Effector memory CD8-positive, alpha-beta T cell (primary cell): ENCODE measurements at places on chromosomes 4 and X.
A peak's percentile ranks its signal among the peaks of the same experiment; 100 is the strongest.

DNA sequence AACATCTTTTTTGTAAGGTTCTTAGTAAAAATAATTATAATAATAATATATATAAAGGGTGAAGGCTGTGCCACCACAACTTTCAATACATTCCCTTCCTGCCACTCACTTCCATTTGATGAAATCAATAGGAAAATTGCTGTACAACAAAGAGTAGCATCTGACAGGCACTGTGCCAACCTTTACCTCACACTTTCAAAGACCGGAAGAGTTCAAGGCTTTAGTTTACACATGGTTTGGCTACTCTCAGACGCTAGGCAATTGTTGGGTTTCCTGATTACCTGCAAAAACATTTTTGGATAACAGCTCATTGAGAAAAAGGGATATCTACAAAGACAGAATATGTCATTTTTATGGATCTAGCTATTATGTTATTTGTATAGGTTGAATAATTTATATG, 5.5 kb upstream of the ING2 start:
- H3K4me1 ChIP-seq, result peaks cover 7% of the 10 kb centered on the region
- no peak for DNase-seq
- no peak overlapping the region for H3K27ac ChIP-seq
- no peaks in the 10 kb centered on the region for H3K27me3 ChIP-seq

GRCh38 chrX:119885554-119886428, 9.9 kb upstream of the AKAP14 start:
- peak overlapping the region; percentile 62 for H3K4me3 ChIP-seq
- H3K36me3 ChIP-seq, result peaks cover 6% of the 10 kb centered on the region
- peaks cover 5% of the 10 kb centered on the region for H3K4me1 ChIP-seq
- DNase-seq, result peak; percentile 15
- no peaks in the 10 kb centered on the region for H3K27me3 ChIP-seq

DNA sequence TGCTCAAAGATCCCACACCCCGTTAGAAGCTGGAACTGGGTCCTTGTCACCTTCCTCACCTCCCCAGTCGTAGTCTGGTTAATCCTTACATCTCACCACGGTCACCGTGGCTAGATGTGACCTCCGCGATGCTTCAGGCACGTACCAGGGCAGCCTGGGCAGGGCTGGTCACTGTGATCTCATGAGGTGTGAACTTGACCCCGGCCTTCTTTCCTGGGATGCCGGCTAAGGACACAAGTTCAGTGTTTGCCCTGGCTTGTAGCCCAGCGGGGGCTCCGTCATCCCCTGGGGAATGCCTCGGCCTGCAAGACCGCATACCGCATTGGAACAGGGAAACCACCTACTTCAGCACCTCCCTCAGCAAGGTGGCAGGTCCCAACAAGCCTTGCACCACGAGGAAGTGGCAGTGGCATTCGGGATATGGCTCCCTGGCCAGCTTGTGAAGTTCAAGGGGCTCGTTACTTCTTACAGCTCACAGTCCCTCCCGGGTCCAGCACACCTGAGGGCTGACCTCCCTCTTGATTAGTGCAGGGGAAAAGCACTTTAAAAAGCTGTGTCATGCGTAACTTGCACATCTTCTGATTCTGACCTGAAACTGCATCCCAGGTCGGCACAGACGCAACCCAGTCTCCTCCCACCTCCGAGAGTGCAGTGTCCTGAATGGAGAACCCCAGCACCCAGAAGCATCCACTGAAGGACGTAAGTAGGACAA, 25.9 kb downstream of the NOP14 start:
- peak overlapping the region; percentile 85 for H3K4me3 ChIP-seq
- H3K4me1 ChIP-seq, result peaks cover 45% of the 10 kb centered on the region
- DNase-seq, result no peak

- no peaks in the 10 kb centered on the region for H3K36me3 ChIP-seq
- peaks cover 37% of the 10 kb centered on the region for H3K27me3 ChIP-seq
- H3K4me3 ChIP-seq, result no peak within 1 kb of the TSS
- H3K4me1 ChIP-seq, result no peaks in the 10 kb centered on the region
- no peak for DNase-seq
These were observed at the start of gene SLC10A6 for GRCh38 chr4:86848732-86849619. SLC10A6 (minus strand) TSS chr4:86849384; CDS start chr4:86849115, 269 bp downstream.

GRCh38 chr4:96406742-96407141, 566.8 kb downstream of the PDHA2 start:
- H3K27me3 ChIP-seq, result no peaks in the 10 kb centered on the region
- no peaks in the 10 kb centered on the region for H3K4me1 ChIP-seq
- no peak overlapping the region for H3K27ac ChIP-seq
- DNase-seq, result no peak

- no peak for DNase-seq
- H3K4me3 ChIP-seq, result no peak overlapping the region
- no peaks in the 10 kb centered on the region for H3K27me3 ChIP-seq
- peaks cover 55% of the 10 kb centered on the region for H3K36me3 ChIP-seq
- peak overlapping the region; percentile 47 for H3K27ac ChIP-seq
- H3K4me1 ChIP-seq, result no peaks in the 10 kb centered on the region
These were observed 14.2 kb downstream of the DHRSX start for GRCh38 chrX:2486476-2487133.

- DNase-seq, result no peak
- no peaks in the 10 kb centered on the region for H3K27me3 ChIP-seq
- H3K27ac ChIP-seq, result no peak overlapping the region
- H3K4me1 ChIP-seq, result no peaks in the 10 kb centered on the region
- H3K4me3 ChIP-seq, result no peak overlapping the region
- H3K36me3 ChIP-seq, result no peaks in the 10 kb centered on the region
These were observed 173.8 kb downstream of the MSN start for GRCh38 chrX:65841263-65841662.

GRCh38 chrX:38279188-38279587, 48.1 kb downstream of the RPGR start:
- H3K4me3 ChIP-seq, result no peak overlapping the region
- no peak overlapping the region for H3K27ac ChIP-seq
- no peak for DNase-seq
- H3K36me3 ChIP-seq, result no peaks in the 10 kb centered on the region
- H3K27me3 ChIP-seq, result no peaks in the 10 kb centered on the region
- no peaks in the 10 kb centered on the region for H3K4me1 ChIP-seq

DNA sequence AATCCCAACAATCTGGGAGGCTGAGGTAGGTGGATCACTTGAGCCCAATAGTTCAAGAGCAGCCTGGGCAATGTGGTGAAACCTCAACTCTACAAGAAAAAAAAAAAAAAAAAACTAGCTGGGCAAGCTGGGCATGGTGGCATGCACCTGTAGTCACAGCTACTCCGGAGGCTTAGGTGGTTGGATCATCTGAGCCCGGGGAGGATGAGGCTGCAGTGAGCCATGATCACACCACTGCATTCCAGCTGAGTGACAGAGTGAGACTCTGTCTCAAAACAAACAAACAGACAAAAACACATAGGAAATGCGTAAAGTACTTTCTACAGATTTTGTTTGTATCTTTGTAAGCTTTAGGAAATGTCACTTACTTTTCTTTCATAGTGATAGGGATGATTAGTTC, 307.2 kb upstream of the NR3C2 start:
- no peaks in the 10 kb centered on the region for H3K36me3 ChIP-seq
- H3K27ac ChIP-seq, result no peak overlapping the region
- no peaks in the 10 kb centered on the region for H3K4me1 ChIP-seq

DNA sequence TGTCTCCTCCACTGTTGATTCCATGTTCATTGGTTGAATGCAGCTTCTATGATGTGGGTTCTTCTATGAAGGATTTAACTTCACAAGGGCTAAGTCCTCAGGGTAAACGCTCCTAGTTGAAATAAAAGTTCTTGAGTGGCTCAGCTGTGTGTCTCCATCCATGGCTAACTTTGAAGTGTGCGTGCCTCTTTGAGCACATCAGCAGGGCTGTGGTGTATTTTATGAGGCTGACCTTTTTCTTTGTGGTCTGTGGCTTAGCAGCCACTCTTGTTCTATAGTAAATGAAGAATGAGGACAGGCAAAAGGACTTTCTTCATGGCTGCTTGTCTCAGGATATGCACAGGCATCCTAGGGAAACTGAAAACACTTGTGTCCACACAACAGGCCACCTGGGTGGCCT, 88.5 kb downstream of the KIT start:
- no peak overlapping the region for H3K4me3 ChIP-seq
- no peaks in the 10 kb centered on the region for H3K27me3 ChIP-seq

- no peak for DNase-seq
- no peaks in the 10 kb centered on the region for H3K27me3 ChIP-seq
- no peaks in the 10 kb centered on the region for H3K4me1 ChIP-seq
- H3K4me3 ChIP-seq, result no peak overlapping the region
- no peak overlapping the region for H3K27ac ChIP-seq
These were observed 356.0 kb upstream of the RASGEF1B start for GRCh38 chr4:81827577-81828202.

- H3K27me3 ChIP-seq, result peaks cover 18% of the 10 kb centered on the region
- no peaks in the 10 kb centered on the region for H3K36me3 ChIP-seq
- H3K4me1 ChIP-seq, result no peaks in the 10 kb centered on the region
- no peak overlapping the region for H3K4me3 ChIP-seq
- DNase-seq, result no peak
These were observed 351.5 kb upstream of the EMCN start for GRCh38 chr4:100869276-100869675.

DNA sequence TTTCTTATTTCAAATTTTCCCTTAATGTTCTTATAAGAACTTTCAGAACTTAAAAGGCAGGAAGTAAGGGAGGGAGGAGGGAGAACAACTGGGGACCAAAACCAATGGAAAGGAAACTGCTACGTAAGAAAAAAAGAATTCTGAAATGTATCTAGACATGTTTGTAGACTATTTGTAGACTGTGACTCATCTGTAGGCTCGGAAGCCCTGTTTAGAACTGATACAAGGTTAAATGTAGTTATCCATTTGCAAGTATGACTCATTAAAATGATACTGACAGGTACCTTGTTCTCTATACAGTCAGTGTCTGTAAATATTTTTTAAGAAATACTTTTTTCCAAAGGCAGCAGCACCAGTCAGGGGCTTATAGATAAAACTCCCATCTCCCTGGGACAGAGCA, 202.0 kb downstream of the DHX15 start:
- H3K4me3 ChIP-seq, result no peak overlapping the region
- H3K4me1 ChIP-seq, result no peaks in the 10 kb centered on the region
- no peak overlapping the region for H3K27ac ChIP-seq
- no peak for DNase-seq

DNA sequence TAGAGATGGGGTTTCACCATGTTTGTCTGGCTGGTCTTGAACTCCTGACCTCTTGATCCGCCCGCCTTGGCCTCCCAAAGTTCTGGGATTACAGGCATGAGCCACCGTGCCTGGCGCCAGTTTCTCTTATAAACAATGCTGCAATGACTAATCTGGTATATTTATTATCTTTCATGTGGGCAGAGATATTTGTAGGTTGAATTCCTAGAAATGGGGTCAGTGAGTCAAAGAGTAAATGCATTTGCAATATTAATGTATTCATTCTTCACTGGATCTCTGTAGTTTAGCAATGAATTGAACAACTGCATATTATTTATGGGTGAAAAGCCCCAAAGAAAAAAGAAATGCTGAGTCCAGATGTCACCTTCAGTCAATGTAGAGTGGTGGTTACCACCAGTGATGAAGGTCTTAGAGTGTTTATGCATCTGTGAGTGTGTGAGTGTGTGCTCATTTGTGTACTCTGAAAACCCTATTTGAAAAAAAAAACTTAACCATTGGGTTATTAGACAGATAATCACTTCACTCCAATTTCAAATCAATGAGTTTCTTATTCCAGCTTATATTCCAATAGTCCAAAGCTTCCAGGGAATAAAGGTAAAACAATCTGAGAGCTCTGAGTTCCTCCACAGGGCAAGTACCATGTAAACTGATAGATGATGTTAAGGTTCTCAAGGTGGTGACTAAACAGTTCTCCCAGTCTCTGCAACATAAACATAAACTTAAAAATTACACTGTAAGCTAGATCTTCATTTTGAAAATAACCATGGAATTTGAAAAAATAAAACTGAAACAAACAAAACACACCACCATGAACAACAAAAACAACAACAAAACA, 22.6 kb upstream of the CD38 start:
- H3K27ac ChIP-seq, result peak overlapping the region; percentile 91
- peaks cover 42% of the 10 kb centered on the region for H3K4me1 ChIP-seq
- H3K4me3 ChIP-seq, result peak overlapping the region; percentile 66
- no peak for DNase-seq

GRCh38 chr4:2290974-2291704, 29.2 kb upstream of the MXD4 start:
- H3K4me3 ChIP-seq, result peak overlapping the region; percentile 81
- H3K27ac ChIP-seq, result peak overlapping the region; percentile 100
- peak; percentile 86 for DNase-seq
- peaks cover 37% of the 10 kb centered on the region for H3K36me3 ChIP-seq
- peaks cover 20% of the 10 kb centered on the region for H3K4me1 ChIP-seq

DNA sequence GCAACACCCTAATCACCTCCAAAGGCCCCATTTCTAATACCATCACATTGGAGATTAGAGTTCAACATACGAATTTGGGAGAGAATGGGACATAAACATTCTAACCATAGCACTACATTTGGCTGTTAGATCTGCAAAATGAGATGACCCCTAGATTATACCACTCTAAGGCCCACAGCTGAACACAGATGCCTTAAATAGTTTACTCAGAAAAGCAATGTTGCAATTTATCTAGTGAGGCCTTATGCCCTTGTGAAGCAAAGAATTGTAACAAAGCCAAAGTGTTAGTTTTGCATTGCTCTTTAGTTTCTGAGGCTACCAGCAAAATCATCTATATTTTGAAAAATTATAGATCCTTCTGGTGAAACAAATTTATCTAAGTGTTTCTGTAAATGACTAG, 31.6 kb upstream of the ARHGEF6 start:
- DNase-seq, result no peak
- H3K27me3 ChIP-seq, result no peaks in the 10 kb centered on the region
- H3K36me3 ChIP-seq, result no peaks in the 10 kb centered on the region
- H3K27ac ChIP-seq, result no peak overlapping the region
- H3K4me1 ChIP-seq, result peaks cover 4% of the 10 kb centered on the region
- no peak overlapping the region for H3K4me3 ChIP-seq

GRCh38 chr4:173012608-173013007, 156.0 kb upstream of the GALNT7 start:
- H3K36me3 ChIP-seq, result no peaks in the 10 kb centered on the region
- DNase-seq, result no peak
- no peak overlapping the region for H3K27ac ChIP-seq
- H3K27me3 ChIP-seq, result no peaks in the 10 kb centered on the region
- H3K4me1 ChIP-seq, result no peaks in the 10 kb centered on the region
- no peak overlapping the region for H3K4me3 ChIP-seq

GRCh38 chrX:83759872-83760271, 101.1 kb upstream of the CYLC1 start:
- H3K36me3 ChIP-seq, result no peaks in the 10 kb centered on the region
- H3K27me3 ChIP-seq, result no peaks in the 10 kb centered on the region
- no peak overlapping the region for H3K27ac ChIP-seq
- no peak overlapping the region for H3K4me3 ChIP-seq
- H3K4me1 ChIP-seq, result no peaks in the 10 kb centered on the region

- H3K4me3 ChIP-seq, result no peak overlapping the region
- H3K27ac ChIP-seq, result peak overlapping the region; percentile 13
- peaks cover 11% of the 10 kb centered on the region for H3K36me3 ChIP-seq
- peaks cover 39% of the 10 kb centered on the region for H3K4me1 ChIP-seq
- DNase-seq, result no peak
These were observed 13.2 kb downstream of the TAPT1 start for GRCh38 chr4:16213121-16213520.

- no peaks in the 10 kb centered on the region for H3K36me3 ChIP-seq
- no peak overlapping the region for H3K27ac ChIP-seq
- no peak for DNase-seq
- H3K4me1 ChIP-seq, result no peaks in the 10 kb centered on the region
- H3K4me3 ChIP-seq, result no peak overlapping the region
These were observed 2.9 kb upstream of the FAT1 start for GRCh38 chr4:186726426-186727168.
